NCI-H1694 (cell line): ENCODE measurements at places on chromosomes 2 and 18.

- no peak for DNase-seq
Observed at GRCh38 chr2:49807689-49808088, 653.4 kb upstream of the FSHR start.

GRCh38 chr2:191115391-191115790, 35.4 kb downstream of the STAT4 start:
- no peak for DNase-seq

DNA sequence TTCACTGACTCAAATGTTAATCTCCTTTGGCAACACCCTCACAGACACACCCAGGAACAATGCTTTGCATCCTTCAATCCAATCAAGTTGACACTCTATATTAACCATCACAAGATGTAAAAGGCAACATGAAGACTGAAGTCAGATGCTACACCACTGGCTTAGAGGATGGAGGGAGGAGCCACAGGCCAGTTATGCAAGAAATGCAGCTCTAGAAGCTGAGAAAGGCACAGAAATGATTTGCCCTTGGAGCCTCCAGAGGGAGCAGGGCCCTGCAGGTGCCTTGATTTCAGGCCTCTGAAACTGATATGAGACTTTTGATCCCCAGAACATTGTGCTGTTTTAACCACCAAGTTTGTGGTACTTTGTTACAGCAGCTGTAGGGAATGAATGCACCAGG, 276.3 kb downstream of the KCNS3 start:
- DNase-seq, result no peak

DNA sequence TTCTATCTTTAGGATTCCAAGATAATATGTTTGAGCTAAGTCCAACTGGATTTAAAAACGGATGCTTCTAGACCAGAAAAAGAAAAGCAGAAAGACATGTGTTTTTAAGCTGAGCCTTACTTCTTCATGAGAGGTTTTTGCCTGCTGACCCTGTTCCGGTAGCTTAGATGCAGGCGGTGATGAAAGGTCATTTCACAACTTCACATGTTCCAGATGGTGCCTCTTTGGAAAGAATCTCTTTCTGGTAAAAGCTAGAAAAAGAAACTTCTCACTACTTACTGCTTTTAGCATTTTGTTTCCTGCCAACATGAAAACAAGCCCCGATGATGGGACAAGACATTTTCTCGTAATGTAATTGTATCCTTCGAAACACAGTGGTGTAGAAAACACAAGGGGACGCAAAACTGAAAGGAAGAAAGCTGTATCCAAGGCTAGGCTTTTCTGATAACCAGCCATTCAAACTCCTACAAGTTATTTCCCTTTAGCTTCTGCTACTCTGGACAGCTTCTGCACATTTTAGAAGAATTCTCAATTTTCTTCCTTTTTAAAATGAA, 407.3 kb upstream of the LYPD1 start:
- no peak for DNase-seq

DNA sequence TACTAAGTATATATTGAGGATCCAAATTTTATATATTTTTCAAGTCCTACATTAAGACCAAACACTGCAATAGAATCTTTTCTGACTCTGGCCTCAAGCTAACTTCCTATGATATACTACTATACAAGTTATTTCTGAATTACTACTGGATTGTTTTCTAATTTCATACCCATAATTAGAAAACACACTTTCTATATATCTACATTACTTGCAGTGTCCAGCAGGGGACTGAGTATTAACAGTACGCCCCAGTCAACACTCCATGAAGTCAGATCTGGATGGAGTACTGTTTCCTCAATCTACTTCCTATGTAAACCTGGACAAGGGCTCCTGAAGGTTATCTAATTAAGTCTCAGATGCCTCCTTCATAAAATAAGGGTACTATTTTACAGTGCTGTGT, 26.5 kb downstream of the RMP24 start:
- no peak for DNase-seq
